ENCODE measurements at places on chromosomes 7 and 10.

- DNase-seq = no peak
These were observed 74.5 kb upstream of the OIT3 start for GRCh38 chr10:72819053-72819452.

GRCh38 chr7:130593033-130593432 lies 75.5 kb downstream of the COPG2 start:
- DNase-seq = no peak

GRCh38 chr7:23220690-23221305 lies 25.8 kb upstream of the GPNMB start:
- DNase-seq = no peak

DNA sequence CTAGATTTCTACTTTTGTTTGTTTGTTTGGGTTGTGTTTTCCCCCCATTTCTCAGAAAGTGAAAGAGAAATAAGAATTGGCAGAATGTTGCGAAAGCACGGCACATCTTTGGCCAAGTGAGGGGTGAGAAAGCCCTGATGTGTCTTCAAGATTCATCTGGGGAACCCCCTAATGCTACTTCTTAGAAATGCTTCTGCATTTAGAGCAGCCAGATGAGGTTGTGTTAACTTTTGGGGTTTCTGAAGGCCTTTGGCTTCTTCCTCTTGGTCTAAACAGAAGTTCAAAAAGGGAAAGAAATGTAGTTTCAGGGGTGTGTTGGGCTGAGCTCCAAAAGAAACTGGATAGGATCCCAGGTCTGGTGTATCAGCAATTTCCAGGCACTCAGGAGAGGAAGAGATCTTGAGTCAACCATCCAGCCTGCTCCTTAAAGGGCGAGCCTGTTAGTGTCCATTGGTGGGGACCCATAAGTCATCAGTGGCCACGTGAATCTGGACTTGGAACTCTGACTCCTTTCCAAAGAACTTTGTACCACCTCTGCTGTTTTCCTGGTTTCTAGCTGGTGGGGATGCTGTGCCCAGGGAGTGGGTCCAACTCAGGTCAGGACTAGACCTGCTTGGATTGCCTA lies 6.5 kb downstream of the DUSP5 start:
- DNase-seq = peak; percentile 58

GRCh38 chr7:47882635-47883034 lies 65.6 kb downstream of the PKD1L1 start:
- no peak for DNase-seq

GRCh38 chr10:8331387-8331786 lies 276.9 kb downstream of the GATA3 start:
- DNase-seq = no peak

DNA sequence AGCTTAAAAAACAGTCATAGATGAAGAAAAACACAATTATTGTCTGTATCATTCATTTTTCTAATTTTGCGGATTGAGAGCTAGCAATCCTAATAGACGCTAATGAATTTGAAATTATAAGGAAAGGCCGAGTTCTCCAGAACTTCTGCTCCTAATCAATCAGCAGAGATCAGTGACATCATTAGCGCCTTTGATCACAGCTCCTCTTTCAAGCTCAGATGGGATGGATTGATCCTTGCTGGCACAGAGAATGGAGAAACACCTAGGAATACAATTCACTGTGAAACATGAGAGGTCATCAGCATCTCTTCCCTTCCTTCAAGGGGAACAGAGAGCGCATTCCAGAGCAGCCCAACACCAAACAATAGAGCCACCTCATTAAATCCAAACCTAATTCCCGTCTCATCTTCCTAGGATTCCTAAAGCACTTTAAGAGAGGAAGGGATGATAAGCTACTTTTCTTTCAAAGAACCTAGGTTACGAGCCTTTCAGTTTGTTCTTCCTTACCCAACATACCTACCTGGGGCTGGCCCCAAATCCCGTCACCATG lies 24.4 kb downstream of the GLI3 start:
- no peak for DNase-seq

- peak; percentile 20 for DNase-seq
These were observed 103.3 kb downstream of the DNMBP start for GRCh38 chr10:99906470-99906869.

DNA sequence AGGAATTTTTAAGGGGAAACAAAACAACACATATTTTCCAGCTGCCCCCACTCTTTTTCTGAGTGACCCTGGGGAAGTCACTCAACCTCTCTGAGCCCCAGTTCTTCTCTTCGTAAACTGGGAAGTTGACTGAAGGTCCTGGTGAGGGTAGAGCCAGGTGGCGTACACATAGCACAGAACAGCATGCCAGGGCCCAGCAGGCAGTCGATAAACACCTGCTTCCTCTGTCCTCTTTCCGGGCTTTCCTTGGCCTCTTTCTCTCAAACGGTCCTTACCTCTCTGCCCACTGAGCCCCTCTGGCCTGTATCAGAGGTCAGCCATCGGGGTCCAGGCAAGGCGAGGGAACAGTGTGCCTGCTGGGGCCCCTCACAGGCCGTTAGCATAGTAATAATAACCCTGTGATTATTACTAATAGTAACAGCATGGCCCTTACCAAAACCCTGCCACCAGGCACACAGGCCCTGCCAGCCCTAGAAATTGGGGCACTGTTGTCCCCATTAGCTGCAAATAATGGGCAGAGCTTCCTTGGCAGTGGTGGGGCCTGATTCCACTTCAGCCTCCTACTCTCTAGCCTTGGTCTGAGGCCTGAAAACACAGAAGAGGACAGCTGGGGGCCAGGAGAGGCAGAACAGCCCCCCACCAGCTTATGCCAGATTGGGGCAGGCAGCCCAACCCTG lies 37.3 kb upstream of the SLC29A3 start:
- DNase-seq = no peak
